ENCODE measurements at places on chromosomes 7 and 10.

DNA sequence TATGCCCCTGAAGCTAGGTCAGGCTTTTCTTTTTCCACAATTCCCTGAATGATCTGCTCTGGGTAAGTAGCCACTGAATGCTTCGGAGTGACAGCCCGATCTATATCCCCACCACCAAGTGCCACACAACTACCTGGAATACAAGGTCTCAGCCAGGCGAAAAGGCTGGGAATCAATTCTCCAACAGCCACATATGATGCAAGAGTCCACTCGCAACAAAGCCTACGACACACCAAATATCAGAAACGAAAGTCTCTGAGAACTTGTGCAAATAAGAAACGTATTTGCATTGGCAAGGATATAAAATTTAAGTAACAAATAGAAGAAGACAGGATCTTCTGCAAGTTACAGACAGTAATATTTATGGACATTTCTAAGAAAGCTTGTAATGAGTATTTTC is 5.7 kb downstream of the HIPK2 start:
- no peak for DNase-seq

DNA sequence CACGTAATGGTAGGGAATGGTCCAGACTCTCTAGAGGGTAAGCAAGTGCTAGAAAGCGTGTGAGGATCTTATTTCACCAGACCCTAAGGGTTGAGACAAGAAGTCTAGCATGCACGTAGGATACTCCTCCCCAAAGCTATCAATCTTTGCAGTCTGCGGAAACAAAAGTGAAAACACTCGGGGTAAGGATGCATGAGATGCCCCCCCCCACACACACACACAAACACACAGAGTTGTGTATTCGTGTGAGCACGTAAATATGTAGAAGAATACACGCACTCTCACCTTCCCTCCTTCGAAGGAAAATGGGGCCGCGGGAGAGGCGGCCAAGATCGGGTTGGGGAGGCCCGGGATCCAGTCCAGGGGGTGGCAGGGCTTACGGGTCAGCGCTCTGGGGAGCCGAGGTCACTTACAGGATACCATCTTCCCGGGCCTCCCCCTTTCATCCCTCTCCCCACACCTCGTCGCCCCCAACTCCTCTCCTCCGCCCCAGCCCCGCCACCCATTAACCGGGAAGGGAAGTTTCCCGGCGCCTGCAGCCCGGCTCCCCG is 455 bp downstream of the CUL2 start:
- DNase-seq: no peak

- DNase-seq: no peak
These were observed 995 bp upstream of the CFTR start for GRCh38 chr7:117478836-117479224.

GRCh38 chr10:59876695-59877094 is 29.7 kb downstream of the CCDC6 start:
- no peak for DNase-seq

DNA sequence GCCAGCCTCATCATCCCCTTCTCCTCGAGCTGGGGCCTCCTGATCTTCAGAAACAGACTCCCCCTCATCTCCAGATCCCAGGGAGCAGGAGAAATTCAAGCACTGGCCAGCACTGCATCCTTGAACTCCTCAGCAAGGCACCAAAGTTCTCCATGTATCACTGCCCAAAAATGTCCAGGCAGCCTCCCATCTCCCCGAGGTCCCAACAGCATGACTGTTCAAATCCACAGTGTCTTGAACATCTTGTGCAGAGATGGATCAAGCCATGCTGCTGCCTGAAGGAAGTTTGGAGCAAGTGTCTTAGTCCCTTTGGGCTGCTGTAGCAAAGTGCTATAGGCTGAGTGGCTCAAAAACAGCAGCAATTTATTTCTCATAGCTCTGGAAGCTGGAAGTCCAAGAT is 115.5 kb upstream of the GALNT17 start:
- no peak for DNase-seq

DNA sequence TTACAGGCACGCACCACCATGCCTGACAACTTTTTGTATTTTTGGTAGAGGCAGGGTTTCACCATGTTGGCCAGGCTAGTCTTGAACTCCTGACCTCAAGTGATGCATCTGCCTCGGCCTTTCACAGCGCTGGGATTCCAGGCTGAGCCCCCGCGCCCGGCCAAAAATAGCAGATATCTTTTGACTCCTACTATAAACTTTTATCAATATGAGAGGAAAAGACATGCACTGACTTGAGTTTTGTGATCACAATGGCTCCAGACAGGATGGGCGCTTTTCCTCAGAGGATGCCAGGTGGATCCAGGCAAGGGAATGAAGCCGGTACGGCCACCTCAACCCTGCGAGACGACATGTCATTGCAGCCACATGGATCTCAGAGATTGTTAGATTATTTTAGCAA is 123.9 kb downstream of the DNAJB6 start:
- no peak for DNase-seq

GRCh38 chr7:134254311-134254710 is 62.4 kb downstream of the SLC35B4 start:
- no peak for DNase-seq

DNA sequence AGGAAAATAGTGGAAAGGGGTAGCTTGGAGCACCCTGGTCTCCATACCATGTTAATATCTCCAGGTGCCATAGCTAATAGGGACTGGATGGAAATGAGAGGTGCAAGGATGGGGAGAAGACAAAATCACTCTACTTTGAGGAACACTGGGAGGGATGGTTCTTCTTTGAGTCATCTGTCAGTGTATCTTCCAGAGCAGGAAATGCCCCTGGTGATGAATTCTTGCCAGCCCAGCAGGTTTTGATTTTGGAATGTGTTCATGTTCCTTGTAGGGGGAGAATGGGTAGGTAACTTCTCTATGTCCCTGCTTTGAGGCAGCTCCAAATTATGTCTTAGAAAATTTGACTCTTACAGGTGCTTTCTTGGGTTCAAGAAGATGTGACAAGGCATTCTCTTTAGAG is 177.0 kb upstream of the GLI3 start:
- no peak for DNase-seq

DNA sequence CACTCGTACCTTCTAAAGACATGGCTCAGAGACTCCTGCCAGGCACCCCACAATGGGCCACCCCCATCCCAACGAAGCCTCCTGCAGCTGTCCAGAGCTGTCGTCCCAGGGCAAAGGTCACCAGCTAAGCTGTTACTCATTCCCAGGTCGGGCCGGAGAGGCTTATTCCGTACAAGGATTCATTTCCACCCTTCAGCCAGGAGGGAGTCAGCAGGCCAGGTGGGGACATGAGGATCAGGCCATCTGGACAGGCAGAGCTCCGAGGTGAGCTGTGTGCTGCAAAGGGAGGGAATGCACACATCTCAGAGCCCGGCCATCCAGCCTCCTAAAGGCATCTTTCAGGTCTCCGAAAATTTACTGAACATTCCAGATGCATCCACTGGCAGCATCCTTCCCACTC is 63.9 kb upstream of the NANOS1 start:
- DNase-seq: no peak

DNA sequence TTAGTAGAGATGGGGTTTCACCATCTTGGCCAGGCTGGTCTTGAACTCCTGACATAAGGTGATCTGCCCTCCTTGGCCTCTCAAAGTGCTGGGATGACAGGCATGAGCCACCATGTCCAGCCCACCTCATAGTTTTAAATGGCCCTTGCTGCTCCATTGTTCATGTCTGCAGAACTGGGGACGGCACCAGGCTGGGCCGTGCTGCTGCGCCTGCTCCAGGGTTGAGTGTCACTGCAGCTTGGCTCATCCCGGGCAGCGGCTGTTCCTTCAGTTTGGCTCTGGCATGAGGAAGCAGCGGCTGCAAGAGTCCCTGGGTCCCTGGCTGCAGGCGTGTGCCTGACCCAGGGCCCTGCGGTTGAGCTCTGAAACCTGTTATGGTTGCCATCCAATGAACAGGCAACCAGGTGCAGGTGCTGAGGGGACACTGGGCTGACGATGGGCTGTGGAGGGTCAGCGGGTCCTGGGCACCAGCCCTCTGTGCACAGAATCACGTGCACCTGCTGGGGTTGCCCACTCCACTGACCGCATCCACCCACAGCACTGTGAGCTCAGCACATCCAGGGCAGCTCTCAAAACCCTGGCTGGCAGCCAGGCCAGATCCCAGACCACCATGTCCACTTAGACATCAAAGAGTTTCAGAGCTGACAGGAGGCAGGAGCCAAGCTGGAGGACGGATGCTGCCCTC is 70.2 kb upstream of the PPP2R2D start:
- DNase-seq: no peak

DNA sequence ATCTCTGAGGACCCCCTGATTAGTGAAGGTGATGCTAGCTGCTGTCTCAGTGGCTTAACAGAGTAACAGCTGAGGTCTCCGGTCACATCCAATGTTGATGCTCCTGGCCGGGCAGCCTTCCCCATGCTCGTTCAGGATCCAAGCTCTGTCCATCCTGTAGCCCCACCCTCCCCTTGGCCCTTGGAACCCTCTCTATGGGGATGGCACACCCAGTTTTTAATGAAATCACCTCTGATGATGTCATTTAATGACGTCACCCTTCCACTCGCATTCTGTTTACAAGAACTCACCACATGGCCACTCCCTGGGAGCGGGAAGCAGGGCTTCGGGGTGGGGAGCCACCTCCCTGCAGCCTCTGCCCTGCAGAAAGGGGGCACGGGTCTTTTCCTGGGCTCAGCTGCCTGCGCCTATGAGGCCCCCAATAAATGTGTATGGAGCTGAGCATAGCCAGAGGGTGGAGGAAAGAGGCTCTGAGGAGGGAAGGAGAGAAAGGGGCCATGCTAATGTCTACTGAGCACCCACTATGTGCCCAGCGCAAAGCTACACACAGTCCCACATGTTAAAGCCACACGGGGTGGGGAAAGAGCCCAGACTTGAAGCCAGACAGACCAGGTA is 95.5 kb downstream of the OAT start:
- no peak for DNase-seq

GRCh38 chr10:114957673-114958072 is 19.7 kb downstream of the TRUB1 start:
- DNase-seq: no peak

DNA sequence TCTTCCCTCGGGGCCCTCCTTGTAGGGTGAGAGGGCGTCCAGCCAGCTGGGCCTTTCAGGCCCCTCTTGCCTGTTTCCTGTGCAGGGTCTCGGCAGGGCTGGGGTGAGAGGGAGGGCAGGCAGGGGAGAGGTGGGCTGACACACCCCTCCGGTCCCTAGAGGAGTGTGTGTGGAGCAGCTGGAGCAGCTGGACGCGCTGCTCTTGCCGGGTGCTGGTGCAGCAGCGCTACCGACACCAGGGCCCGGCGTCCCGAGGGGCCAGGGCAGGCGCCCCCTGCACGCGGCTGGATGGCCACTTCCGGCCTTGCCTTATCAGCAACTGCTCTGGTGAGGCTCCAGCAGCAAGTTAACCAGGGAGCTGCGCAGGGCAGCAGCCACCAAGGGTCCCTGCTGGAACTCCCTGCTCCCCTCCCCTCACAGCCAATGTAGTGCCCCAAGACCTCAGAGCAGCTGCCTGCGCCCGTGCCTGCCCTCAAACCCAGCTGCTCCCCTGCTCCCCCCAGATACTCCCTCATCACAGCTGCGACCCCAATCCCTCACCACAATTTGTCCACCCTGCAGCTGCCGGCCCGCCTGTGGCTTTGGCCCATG is 15.7 kb upstream of the ZNF862 start:
- no peak for DNase-seq

- DNase-seq: no peak
These were observed 482.8 kb downstream of the GFRA1 start for GRCh38 chr10:115790220-115790619.

- no peak for DNase-seq
These were observed 100.7 kb upstream of the AFAP1L2 start for GRCh38 chr10:114504769-114505579.

DNA sequence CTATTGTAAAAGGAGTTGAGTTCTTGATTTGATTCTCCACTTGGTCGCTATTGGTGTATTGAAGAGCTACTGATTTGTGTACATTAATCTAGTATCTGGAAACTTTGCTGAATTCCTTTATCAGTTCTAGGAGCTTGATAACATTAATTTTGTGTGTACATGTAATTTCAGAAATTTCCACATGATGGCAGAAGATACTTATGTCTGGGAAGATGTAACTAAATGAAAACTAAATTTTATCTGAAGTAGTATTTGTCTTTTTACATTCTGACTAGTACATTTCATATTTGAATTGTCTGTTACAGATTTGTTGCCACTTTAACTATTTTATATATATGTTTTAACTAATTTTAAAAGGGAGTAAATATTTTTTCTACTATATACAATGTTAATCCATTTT is 27.6 kb downstream of the SDHAF3 start:
- DNase-seq: peak; percentile 7

- DNase-seq: no peak
These were observed 423.8 kb downstream of the GALNT17 start for GRCh38 chr7:71555758-71556157.

Data from NCI-H2029 treated with DMSO at 0.1 percent for 48 hours (cell line).